ENCODE measurements at places on chromosomes 6 and 20.

- no peak for DNase-seq
Measured at GRCh38 chr20:46695892-46696291, 6.6 kb upstream of the TP53RK start.

- no peak for DNase-seq
Measured at GRCh38 chr20:25509084-25509483, 76.2 kb downstream of the NINL start.

DNA sequence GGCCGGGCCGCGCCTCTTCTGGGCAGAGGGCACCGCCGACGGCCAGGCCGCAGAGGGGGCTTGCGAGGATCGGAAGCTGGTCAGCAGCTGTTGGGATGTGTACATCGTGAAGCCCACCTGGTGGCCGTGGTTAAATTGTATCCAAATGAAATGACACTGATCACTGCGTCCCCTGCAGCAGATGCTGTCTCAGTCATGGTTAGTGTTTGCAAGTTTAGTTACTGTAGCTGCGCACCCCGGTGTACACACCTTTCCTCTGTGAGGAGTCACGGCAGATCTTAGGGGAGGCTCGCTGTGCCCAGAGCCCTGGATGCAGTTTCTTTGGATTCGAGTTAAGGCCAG is 653 bp downstream of the NAA20 start:
- DNase-seq = no peak

GRCh38 chr6:156816505-156816904 is 39.3 kb downstream of the ARID1B start:
- DNase-seq = no peak

- DNase-seq = no peak
Measured at GRCh38 chr6:41680182-41680965, 42.1 kb downstream of the MDFI start.

All from stimulated activated CD4-positive, alpha-beta T cell treated with anti-CD3 and anti-CD28 coated beads, Interleukin-1b, Interleukin-23, amount 100 ng/mL, for 1 hour (primary cell).